ENCODE measurements at places on chromosomes 2 and 18. TPM values are rescaled to one million over a fixed set of nuclear protein-coding genes. Genes with fewer than 3 reads are reported as not detected.

Gene COL4A3
- polyA plus RNA-seq = 0.12 TPM

Gene HOXD11
- polyA plus RNA-seq = not detected

DNA sequence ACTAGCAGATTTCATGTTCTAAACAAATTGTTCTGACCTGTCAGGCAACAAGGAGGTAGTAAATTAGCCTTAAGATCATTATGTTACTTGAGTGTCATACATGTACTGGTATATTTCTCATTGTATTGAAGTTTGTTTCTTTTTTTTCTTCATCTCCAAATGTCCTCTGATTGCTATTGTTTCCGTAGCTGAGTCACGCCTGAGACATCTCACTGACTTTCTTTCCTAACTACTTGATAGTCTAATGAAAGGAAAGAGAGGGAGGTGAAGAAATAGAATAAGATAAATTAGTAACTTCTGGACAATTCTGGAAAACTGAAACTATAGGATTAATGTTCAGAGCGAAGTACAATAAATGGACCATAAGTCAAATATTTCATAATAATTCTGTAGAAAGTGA is 1049.9 kb downstream of the TSN start:
- no peak for DNase-seq

DNA sequence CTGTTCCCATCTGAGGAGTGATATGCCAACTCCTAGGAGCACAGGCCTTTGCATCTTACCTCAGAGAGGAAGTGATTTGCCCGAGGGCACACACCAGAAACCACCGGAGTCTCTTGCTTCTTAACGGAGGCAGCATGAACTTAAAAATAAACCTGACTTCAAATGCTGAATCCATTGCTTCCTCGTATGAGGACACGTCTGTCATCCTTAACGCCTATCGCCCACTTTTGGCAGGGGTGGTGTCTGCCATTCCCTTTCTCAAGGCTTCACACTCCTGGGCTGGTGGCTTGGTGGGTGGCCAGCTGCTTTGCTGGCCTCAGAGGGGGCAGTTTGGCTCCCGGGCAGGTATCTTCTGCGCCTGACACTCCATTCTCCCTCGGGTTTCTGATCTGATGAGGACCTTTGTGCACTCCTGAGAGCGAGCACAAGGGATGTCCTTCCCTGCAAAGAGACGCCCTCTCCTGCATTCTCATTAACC is 1.1 kb upstream of the PREB start:
- no peak for DNase-seq

GRCh38 chr2:74474899-74475298 is 2.4 kb upstream of the MRPL53 start:
- no peak for DNase-seq

- DNase-seq = peak; percentile 58
Observed at GRCh38 chr2:146927080-146927711, 917.6 kb upstream of the ACVR2A start.

GRCh38 chr18:33805592-33805991 is 227.6 kb downstream of the ASXL3 start:
- DNase-seq = no peak

- DNase-seq = no peak
Observed at GRCh38 chr2:138689705-138690104, 90.5 kb downstream of the NXPH2 start.

DNA sequence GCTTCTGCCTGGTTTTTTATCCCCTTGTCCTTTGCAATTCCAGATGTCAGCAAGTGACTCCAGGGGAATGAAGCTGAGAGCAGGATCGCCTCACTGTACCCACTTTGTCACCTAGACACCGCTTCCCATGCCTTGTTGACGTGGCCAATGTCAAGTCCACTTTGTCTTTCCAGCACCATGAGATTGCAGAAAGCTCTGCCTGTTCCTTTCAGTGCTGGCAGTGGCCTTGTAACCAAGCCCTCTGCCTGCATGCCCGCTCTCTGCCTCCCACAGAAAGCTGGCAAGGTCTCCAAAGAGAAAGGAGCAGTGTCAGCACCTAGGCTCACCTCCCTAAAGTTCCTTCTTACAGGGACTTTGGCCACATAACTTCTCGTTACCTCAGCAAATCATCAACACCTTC is 282.2 kb upstream of the ST6GAL2 start:
- no peak for DNase-seq

Gene LONRF2
- 0.24 TPM for polyA plus RNA-seq

GRCh38 chr2:170716851-170717598 is 1.9 kb downstream of the SP5 start:
- DNase-seq = peak; percentile 83

DNA sequence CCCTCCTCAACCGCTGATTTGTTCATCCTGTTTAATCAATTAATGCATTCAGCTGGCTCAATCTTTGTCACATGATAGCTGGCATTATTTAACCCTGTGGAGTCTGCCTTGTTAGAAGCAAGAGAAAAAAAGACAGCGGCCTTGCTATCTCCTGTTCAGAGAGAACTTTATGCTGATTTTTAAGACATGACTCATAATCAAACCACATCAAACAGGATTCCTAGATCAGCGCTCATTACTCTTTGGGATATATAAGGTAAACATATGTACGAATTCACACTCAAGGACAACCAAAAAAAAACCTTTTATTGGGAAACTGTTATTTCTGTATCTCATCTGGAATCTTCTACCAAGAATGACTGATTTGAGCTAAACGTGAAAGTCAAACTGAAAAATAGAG is 195.1 kb downstream of the C1D start:
- DNase-seq = no peak

DNA sequence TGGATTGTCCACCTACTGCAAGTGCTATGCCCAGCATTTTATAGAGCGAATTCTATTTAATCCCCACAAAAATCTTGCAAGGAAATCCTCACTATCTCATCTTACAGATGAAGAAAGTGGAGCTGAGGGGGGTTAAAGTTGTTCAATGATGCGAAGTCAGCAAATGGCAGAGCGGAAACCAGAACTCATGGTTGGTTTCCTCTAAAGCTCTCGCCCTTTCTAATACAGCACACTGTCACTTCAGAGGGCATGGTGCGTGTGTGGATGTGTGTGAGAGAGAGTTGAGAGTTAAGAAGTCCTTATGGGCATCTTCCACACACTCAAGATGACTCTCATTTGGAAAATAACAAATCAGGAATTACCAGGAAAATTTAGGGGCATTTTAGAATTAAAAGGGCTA is 78.4 kb downstream of the TGFA start:
- no peak for DNase-seq

GRCh38 chr2:24731040-24731439 is 62.2 kb downstream of the PTRHD1 start:
- DNase-seq = no peak

GRCh38 chr2:17976871-17977746 is 98.6 kb downstream of the KCNS3 start:
- no peak for DNase-seq

DNA sequence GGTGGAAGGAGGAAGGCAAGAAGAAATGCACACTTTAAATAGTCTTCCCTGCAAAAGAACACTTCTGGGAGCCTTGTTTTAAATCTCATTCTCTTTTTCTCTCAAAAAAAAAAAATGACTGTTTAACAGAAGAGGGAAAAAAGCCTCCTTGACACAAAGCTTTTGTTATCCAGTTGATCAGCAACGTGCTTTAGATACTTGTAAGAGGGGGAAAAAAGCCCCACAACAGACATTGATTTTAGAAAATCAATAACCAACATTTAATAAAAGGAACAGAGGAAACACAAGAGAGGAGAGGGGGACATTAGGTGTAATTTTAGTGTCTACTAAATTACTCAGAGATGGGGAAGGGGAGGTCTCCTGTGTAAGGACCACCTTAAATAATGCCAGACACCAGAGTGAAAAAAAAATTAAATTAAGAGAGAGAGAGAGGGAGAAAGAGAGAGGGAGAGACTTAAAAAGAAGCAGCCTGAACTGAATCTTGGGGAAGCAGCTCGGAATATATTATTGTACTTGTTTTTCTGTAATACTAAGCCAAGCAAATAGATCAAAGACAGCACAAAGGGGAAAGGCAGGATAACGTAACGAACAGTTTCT is 4.7 kb downstream of the ZEB2 start:
- no peak for DNase-seq

Gene WDR54
- 125 TPM for polyA plus RNA-seq

DNA sequence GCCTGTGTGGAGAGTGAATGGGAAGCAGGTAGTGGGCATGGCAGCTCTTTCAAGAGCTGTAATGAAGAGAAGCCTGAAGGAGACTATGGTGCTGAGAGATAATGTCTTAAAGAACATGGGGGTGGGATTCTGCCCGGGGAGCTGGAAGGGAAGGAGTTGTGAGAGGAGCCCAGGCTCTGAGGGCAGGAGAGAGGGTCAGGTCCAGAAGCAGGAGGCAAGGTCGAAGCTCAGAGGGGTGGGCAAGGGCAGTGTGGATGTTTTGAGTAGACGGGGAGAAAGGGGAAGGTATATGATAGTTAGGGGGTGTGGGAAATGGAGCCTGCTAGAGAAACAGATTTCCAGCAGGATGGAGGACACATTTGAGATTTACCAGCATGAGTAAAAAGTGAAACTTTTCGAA is 2.1 kb downstream of the CAPN10 start:
- DNase-seq = no peak

Gene TMEM247
- polyA plus RNA-seq = not detected

- no peak for DNase-seq
Observed at GRCh38 chr2:120452131-120452530, 106.2 kb downstream of the INHBB start.

GRCh38 chr2:205212357-205212756 is 469.9 kb upstream of the NRP2 start:
- DNase-seq = no peak

Gene C1GALT1C1L
- polyA plus RNA-seq = not detected

Gene NPAS2
- polyA plus RNA-seq = 1.9 TPM

- DNase-seq = peak; percentile 49
Observed at GRCh38 chr18:9743200-9744016, 35.3 kb downstream of the RAB31 start.

GRCh38 chr2:54577035-54577434 is 120.9 kb downstream of the SPTBN1 start:
- no peak for DNase-seq

Gene ATP8B1
- 1.1 TPM for polyA plus RNA-seq

DNA sequence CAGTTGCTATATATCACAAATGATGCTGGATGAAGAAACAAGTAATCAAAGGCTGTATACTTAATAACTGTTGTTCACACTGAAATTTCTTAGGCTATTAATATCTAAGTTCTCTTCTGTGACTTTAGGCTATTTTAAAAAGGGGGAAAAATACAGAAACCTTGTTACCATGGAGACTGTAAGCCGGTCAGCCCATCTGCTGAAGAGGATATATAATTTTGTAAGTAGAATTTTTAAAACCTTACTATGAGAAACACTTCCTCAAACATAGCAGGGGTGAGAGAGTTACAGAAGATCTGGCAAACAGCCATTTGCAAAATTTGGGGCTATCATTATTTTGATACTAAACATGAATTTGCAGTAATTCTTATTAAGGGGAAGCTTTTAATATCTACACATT is 27.8 kb downstream of the CACNB4 start:
- no peak for DNase-seq

Gene LIMS4
- 0.20 TPM for polyA plus RNA-seq

- DNase-seq = no peak
Observed at GRCh38 chr18:74916773-74917393, 292.1 kb downstream of the PTGR3 start.

- DNase-seq = no peak
Observed at GRCh38 chr18:24185805-24186204, 46.9 kb downstream of the CABYR start.

DNA sequence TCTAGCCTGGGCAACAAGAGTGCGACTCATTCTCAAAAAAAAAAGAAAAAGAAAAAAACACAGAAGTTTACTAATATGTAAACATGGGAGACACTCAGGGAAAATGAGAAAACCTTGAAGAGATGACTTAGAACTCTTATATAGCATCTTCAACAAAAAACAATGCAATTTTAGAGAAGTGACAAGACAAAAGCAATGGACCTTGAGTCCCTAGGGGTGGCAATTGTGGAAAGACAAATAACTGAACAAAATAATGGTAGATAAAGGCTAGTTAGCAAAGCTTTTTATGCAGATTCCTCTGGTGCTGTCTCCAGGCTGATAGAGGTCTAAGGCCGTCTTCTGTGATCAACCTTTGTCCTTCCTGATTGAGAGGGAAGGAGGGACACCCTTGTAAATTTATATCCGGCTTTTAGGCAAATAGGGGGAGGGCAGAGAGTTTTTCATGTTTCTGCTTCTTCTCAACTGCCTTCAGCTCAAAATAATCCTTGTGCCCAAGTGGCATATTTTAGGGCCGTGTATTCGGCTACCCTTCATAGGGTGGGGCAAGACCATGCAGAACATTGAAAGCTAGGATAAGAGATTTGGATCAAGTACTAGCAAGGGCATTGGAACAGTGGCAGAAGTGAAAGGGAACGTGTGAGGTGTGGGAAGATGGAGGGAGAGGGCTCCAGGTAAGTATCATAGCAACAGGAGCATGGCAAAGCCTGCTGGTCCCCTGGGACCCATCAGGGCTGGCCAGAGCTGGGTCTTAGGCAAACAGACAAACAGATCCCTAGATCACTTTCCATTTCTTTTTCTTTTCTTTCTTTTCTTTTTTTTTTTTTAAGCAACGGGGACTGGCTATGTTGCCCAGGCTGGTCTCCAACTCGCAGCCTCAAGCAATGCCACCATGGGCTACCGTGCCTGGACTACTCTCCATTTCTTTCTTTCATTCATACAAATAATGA is 116.2 kb upstream of the STPG4 start:
- no peak for DNase-seq

- DNase-seq = no peak
Observed at GRCh38 chr2:53497020-53497419, 270.6 kb upstream of the CHAC2 start.

Gene NFATC1
- polyA plus RNA-seq = 3.2 TPM

DNA sequence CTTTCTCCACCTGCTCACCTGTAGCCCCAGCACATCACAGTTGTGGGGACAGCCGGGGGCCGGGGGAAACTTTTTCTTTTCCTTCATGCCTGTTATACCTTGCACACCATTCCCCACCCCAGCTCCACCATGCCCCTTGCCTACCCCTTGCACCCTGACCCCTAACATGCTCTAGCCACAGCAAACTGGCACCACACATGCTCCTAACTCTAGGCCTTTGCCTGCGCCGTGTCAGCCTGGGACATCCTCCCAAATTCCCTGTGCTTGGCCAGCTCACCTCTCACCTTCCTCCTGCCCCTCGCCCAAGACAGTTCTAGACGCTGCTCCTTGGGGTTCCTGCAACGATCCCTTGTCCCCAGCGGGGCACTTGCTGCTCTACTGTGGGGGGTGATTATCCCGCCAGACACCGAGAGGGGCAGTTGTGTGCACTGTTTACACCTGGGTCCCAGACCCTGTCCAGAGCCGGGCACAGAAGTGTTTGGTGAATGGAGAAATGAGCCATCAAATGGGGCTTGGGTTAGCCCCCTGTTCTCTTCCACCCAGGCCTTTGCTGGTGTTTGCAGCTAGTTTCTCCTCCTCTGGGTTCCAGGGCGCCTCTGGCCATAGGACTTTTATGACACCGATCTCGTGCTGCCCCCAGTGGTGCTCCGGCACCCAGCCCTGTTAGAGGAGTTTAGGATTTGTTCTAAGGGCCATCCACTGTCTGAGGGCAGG is 129.8 kb downstream of the CTIF start:
- DNase-seq = no peak

- DNase-seq = no peak
Observed at GRCh38 chr2:161975062-161975812, 98.8 kb downstream of the DPP4 start.

Measured in H1 (cell line).